Cerebellar nuclear complex (tissue), 1 donor: ENCODE measurements at places on chromosomes 1 and 21.

DNA sequence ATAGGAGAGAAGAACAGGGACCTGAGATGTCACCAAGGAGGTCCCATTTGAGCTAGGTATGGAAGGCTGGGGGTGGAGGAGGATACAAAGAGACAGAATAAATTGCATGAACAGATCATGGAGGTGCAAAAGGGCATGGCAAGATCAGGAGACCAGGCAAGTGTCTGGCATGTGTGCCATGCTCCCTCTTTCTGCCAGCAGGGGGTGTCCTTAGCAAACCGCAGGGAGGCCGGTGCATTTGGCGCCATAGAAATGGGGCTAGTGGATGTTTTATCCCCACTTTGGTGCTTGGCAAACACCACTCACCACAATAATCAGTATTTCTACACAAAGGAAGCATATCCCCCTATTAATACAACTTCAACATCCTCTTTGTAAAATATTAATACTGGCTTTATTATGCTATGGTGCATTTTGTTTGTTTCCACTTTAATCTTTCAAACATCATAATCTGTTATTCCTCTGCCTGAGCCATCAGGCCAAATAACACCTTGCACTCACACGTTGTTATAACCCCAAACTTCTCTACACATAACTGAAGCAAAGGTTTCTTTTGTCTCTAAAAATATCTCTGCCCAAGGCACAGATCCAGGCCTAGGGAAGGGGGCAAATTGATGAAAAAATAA lies 25.9 kb downstream of the S100A6 start:
- no peak for DNase-seq

GRCh38 chr1:226678701-226679100 lies 60.4 kb downstream of the ITPKB start:
- DNase-seq = no peak

DNA sequence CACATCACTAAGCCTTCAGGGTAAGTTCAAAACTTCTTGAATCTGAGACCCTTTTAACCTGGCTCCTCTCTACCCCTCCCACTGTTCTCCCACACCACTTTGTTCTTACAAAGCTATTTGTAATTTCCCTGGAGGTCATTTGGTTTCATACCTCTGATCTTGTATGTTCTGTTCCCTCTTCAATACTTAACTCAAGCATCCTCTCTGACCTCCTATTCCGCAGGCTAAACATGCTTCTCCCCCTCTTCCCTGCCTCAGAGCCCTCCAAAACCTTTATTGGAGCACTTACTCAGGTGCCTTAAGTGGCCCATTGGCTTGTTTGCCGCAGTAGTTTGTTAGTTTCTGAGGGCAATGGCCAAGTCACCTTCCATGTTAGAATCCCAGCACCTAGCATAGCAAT lies 54.8 kb downstream of the SSX2IP start:
- no peak for DNase-seq

- DNase-seq = no peak
Measured at GRCh38 chr1:83990734-83991133, 8.2 kb downstream of the TTLL7 start.

DNA sequence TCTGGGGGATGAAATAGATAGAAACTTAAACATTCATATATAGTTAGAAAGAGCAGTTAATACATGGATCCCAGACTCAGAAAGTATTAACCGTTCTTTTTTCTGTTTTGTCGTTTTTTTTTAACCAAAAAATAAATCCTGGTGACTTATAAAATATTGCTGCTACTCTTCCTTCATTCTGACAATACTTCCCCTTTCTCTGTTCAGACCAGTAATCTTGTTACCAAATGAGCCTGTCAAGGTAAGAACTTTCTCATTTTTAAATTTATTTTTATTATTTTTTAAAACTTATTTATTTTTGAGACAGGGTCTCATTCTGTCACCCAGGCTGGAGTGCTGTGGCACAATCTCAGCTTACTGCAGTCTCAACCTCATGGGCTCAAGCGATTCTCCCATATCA lies 13.7 kb downstream of the PTPN22 start:
- no peak for DNase-seq

DNA sequence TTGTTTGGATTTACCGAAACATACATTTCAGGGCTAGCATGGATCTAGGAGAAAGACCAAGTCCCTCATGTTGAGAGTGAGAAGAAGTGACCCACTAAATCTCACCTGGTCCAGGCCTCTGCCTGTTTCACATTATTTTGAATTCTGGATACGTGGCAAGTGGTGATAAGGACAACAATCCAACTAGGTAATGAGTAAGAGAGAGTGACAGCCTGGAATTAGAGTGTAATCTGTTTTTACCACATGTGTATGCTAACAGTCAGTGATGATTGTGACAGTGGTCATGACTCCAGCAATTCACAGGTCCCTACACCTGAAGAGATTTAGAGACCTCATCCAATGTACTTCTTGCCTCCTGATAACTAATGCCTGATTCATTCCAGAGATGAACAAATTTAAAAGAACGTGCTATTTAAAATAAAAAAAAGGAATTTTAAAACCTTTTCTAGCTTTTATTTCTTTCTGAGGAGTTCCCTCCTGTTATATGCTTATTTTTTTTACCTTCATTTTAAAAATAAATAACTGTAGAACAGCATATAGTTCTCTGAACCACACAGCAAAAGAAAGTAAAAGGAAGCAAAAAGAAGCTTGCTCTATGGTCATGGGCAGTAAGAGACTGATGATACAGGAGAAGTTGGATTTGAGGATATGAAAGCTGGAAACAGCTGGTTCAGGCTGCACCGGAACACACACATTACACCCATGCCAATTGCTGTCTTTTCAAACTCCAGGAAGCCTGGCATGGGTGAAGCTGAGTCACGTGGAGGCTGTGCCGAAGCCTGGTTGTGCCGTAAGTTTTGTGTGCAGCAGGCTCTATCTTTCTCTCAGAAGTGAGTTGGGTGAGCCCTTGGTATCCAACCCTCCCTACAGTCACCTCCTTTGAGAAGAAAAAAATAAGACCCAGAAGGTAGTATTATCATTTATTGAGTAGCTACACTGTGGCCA lies 14.7 kb downstream of the C1orf116 start:
- no peak for DNase-seq
